ENCODE measurements at places on chromosomes 2 and 18.

- peak; percentile 66 for DNase-seq
Measured at GRCh38 chr2:2787301-2787907, 456.3 kb upstream of the MYT1L start.

DNA sequence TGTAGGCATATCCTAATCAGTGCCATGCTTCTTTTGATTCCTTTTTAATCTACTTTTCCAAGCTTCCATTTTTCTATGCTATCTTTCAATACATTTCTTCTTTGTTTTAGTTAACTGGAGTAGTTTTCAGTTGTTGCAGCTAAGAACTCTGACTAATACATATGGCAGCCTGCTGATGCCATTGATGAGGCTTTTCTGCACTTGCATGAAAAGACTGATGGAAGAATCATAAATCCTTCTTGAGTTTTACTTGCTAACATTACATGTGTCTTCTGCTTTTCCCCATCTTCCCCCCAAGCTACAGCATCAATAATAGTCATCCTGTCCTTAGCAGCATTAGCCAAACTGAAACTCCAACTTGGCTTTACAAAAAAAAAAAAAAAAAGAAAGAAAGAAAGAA, 203.3 kb downstream of the LRP1B start:
- DNase-seq: no peak

DNA sequence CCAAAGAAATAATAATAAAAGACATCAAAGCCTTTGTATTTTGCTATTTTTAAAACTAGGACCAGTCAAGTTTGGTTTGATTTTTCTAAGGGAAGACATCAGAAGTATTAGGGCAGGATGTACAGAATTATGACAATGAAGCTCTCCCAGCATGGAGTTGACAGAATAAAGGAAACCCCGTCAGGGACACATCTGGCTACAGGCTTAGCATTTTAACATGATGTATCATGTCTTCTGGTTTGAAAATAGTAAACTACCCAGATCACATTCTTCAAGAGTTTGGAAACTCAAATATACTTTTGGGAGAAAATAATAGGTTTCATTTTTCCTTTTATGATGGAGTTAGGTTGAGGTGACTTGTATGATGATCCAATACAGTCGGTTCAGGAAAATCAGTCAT, 552.0 kb upstream of the CDH2 start:
- no peak for DNase-seq

DNA sequence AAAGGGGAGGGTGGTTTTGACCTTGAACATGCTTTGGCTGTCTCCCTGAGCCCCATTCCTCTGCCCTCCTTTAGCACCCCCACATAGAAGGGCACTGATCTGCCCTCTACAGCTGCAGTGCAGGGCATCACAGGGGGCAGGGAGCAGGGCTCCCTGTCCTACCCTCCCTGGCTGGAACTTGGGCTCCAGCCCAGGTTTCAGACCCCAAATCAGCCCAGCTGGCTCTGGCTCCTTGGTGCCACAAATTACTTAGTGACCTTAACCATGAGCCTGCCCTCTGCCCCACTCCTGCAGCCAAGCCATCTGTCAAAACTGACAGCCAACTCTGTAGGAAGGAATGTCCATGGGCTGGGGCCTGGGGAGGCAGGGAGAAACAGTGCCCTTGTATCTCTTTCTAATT, 105.6 kb downstream of the MAPK4 start:
- DNase-seq: peak; percentile 54

DNA sequence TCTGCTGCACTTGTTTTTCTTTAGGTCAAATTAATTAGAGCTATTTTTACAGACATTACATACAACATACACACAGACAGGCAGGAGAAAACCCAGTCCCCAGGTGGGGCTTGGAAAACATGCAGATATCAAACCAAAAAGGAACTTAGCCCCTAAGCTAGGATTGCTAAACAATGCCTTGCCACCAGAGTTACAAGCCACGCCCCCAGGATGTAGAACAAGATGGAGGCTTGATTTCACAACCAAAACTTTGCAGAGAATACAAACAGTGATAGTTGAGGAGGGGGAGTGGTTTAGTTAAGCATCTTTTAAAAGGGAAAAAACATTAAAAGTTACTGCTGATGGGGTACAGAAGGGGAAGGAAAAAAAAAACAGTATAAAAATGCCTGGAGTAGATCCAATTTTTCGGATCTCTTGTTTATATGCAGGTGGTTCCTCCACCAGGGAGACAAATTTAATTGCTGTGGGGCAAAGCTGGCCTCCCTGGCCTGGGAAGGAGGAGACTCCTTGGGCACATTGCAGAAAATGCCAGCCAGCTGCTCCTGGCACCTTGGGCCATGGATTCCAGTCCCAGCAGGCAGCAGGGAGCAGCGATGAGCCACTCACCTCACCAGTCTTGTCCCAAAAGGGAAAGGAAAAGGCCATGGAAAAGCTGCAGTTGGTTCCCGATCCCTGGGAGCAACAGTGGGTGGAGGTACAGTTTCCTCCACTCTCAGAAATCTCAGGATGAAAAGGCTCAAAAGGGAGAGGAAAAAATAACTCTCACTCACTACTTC, 348.4 kb upstream of the REG3G start:
- DNase-seq: no peak

DNA sequence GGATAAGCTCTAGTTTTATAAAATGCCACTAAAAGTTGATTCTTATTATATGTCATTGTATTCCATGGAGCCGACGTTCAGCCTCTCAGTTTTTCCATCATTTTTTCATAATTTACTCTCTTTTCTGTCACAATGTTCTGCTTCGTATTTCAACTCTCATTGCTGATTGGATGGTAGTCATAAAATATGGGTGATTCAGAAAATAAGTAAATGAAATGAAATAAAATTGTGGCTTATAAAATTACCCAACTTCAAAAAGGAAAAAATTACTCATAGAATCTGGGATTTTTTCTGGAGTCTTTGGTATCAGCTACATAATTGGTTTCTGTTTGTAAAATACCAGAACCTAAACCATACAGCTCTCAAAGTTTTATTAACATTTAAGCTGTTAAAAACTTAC, 139.7 kb upstream of the ITGA4 start:
- DNase-seq: no peak

DNA sequence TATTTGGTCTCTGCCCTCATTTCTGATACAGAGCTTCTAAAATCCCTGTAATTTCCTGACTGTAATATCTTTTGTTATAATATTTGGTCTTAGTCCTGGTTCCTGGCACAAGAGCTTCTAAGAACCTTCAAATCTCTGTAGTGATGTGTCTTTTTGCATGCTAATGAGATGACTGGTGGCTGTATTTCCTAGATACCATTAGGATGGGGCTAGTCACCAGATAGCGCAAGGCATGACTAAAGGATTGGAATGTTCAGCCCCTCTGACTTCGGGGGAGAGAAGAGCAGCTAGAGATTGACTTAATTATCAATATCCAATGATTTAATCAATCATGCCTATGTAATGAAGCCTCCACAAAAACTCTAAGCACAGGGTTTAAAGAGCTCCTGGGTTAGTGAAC, 620.8 kb upstream of the ACVR2A start:
- no peak for DNase-seq

- DNase-seq: peak; percentile 15
Measured at GRCh38 chr2:6787376-6787775, 78.3 kb downstream of the CMPK2 start.
